ENCODE measurements at places on chromosomes 3 and 15.

DNA sequence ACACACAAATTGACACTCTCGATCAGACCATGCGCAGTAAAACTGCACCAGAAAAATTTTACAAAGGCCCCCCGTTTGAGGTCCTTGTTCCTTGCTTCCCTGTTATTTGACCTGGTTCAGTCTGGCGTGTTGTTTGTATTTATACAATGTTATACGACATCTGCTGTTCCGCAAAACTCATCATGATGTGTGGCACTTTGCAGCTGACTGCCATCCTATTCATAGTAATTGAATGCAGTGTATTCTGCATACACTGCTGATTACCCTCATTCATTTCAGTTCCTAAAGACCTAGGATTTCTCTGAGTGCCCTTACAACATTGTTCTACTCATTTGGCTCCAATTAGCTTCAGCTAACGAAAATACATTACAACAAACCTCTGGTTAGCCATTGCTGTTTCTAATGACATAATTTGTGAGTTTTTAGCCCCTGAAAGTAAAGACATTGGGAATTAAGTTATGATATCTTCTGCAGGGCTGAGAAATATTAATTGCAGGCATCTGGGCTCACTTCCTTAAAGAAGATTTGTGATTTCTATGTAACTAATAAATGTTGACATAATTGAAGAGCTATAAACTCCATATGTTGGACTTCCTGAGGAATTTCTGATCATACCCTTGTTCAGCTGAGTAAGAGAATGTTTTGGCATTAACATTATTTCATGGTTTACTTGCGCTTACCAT, 75.7 kb downstream of the C3orf38 start:
- no peak for DNase-seq

DNA sequence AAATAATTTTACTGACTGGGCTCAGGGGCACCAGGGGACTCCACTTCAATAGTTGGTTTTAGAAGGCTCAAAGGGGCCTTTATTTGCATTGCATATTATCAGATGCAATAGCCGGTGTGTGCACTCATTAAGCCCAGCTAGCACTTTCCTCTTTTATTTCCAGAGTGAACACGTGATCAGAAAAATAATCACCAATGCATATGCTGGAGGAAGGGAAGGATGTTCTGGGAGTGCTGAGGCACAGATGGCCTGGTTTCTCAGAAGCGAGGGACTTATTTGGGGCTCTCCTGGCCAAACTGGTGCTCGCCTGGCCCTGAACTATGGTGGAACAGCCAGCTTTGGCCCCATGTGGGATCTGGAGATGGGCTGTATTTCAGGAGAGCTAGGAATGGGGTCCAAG, 60.4 kb upstream of the SEC13 start:
- no peak for DNase-seq

- no peak for DNase-seq
Observed at GRCh38 chr3:181752202-181752671, 40.5 kb downstream of the SOX2 start.

GRCh38 chr3:101381809-101382208, 61.4 kb upstream of the IMPG2 start:
- no peak for DNase-seq

GRCh38 chr3:59320080-59320479, 270.3 kb upstream of the CFAP20DC start:
- DNase-seq, result no peak

GRCh38 chr15:38631119-38632075, 66.8 kb upstream of the RASGRP1 start:
- DNase-seq, result no peak

- DNase-seq, result no peak
Observed at GRCh38 chr3:154430014-154430413, at the start of gene GPR149. TSS of gene GPR149 (minus strand) at chr3:154430190. CDS start at chr3:154429615, 575 bp downstream.

DNA sequence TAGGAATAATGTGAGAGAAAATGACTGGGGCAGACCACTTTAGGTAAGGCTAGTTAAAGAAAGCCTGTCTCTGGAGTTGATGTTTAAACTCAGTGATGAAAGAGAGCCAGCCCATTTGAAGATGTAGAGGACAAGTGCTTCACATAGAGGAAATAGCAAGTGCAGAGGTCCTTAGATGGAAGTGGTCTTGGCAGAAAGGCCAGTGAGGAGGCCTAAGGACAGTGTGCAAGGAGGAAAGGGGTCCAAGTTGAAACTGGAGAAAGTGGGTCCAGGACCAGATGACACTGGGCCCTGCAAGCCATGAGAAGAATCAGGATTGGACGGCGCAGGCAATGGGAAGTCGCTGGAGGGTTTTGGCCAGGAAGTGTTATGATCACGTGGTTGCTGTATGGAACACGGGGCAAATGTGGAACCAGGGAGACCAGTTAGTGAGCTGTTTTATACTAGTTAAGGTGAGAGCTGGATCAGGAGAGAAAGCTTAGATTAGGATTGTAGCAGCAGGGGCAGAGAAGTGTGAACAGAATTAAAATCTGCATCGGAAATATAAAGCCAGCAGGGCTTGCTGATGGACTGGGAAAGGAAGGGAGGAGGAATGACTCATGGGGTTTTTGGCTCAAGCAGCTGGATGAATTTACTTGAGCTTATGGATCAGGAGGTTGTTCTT, 48.0 kb upstream of the SCAANT1 start:
- DNase-seq, result no peak
